ENCODE measurements at places on chromosomes 5 and 9.

DNA sequence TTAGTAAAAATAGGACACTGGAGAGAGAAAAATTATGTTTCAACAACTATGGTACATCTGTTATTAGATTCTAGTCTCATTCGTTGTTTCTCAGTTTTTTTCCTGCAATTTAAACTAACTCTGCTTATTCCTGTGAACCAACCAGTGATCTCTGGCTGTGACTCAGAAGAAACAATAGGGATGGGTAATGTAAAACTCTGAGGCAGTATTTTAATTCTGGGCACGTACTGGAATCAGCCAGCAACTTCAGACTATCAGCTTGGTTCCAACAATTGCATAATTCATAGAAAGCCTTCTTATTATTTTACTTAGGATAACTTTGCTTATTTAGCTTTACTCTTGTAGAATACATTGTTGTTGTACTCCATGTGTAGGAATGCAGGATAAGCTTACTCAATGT is 28.8 kb downstream of the MLLT3 start:
- DNase-seq: no peak

GRCh38 chr5:42495914-42496313 is 72.7 kb downstream of the GHR start:
- no peak for DNase-seq

DNA sequence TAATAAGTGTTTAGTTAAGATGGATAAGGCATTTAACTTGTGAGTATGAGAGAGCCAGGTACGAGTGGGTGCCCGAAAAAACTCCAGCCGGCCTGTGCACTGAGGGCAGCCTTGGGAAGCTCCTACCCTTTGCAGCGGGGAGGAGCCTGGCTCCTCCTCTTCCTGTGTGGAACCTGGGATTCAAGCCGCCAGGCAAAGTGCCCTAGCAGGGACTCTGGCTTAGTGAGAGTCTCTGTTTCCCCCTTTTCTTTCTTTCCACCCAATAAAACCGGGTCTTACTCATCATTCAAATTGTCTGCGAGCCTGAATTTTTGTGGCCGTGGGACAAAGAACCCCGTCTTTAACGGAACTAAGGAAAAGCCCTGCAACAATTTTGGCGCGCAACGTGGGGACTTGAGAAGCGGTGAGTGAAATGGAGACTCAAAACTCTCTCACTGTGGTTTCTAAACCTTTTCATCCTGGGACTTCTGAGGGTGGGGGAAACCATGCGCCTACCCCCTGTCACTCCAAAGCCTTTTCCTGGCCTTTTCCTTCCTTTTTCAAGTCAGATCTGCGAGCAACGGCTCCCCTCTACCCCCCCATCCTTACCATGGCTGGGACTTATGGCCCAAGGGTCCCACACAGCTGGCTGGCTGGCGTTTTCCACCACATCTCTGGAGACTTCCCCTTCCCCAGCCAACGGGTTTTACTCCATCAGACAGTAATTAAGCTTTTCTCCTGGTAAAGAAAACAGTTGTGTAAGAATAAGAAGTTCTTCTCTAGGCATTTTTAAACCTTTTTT is 535.7 kb upstream of the ACO1 start:
- no peak for DNase-seq

DNA sequence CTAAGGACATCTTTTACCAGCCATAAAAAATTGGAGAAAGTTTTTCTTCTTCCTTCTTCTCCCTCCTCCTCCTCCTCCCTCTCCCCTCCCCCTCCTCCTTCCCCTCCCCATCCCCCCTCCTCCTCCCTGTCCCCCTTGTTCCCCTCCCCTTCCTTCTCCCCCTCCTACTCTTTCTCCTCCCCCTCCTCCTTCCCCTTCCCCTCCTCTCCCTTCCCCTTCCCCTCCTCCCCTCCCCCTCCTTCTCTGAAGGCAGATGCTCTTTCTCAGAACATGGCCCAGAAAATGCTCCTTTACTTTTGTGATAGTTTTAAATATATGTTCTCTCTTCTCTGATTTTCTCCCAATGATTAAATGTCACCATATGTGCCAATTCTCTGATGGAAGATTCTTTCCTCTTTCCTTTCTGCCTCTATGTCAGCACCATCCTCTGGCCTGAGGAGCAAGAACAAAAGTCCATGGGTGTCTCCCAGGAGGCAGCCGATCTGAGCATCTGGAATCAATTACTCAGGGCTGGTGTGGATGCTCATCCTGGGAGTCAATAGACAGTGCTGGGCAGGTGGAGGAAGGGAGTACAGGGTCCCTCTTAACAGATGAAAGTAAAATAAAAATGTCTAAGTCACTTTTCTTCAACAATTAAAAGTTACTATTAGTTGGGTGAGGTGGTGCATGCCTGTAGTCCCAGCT is 63.0 kb upstream of the GNA14 start:
- no peak for DNase-seq

- no peak for DNase-seq
Observed at GRCh38 chr5:160488394-160489325, 67.0 kb downstream of the PTTG1 start.

DNA sequence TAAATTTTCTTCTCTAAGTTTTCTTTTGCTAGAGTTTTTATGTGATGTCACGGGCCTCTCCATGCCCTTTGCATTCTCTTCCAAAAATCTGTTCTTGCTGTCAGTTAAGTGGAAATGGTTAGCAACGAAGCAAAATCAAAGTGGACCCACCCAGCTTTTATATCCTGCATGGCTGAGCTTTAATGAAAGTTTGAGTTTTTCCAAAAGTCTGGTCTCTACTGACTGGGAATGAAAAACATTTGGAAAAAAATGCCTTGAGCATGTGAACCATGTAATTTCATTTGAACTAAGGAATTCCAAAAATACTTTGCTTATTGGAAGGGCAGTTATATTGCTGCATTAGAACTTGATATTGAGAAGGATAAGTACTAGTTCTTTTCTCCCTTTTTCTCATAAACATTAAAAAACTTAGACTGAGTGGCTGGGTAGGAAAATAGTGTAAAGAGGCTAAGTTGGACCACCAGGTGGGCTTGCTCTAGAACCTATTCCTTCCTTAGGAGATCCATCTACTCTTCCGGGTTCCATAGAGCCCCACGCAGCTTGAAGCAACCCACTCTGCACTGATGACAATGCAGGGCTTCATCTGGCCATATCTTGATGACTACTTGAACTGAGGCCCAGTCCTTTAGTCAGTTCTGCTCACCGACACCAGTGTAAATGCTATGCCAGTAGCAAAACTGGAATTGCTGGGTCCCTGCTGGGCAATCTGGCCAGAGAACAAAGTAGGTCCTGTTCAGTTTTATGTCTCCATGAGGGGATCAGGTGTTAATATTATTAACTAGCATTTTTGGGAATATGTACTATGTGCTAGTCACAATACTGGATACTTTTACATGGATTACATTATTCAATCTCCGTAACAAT is 17.4 kb upstream of the RIC1 start:
- DNase-seq: no peak

GRCh38 chr5:132764671-132765238 is 12.3 kb downstream of the SEPTIN8 start:
- DNase-seq: no peak

- DNase-seq: no peak
Observed at GRCh38 chr9:134600371-134600770, 41.2 kb upstream of the COL5A1 start.

GRCh38 chr5:133240425-133241091 is 188.7 kb downstream of the HSPA4 start:
- DNase-seq: peak; percentile 8

DNA sequence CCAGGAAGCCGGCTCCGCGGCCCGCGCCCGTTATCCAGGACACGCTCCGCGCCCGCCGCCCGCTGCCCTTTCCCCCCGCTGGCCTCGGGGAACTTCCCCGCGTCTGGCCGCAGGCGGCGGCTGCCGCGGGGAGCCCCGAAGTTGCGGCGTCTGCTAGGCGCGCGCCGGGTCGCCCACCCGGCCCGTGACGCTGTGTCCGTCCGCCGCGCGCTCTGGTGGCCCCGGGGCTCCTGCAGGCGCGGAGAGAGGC is 621 bp upstream of the GCNT4 start:
- DNase-seq: no peak

GRCh38 chr5:18098691-18099090 is 464.4 kb downstream of the TAF11L14 start:
- DNase-seq: no peak

GRCh38 chr5:153537207-153537606 is 46.7 kb downstream of the GRIA1 start:
- no peak for DNase-seq

GRCh38 chr9:89378541-89378940 is 60.2 kb downstream of the SECISBP2 start:
- DNase-seq: no peak

DNA sequence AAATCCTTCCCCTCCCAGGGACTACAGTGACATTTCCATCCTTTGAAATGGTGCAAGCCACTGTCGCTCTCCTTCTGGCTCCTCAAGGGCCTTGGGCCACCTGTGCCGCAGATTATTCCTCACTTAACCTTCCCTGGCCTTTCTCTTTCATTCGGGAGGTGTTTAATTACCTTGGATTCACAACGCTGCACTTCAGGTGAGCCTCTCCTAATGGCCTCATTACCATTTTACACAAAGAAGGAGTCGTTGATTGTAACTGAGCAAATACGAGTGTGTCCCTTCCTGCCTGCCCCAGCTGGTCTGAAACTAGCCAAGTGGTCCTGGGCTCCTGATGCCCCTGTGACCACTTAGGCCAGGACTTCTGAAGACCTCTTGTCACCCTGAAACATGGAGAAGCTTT is 205.0 kb downstream of the CRB2 start:
- no peak for DNase-seq

GRCh38 chr5:119378075-119378700 is 22.4 kb downstream of the TNFAIP8 start:
- DNase-seq: no peak
